Activated naive CD4-positive, alpha-beta T cell treated with anti-CD3 and anti-CD28 coated beads for 36 hours (primary cell): ENCODE measurements at places on chromosomes 2 and 18. TPM values are rescaled to one million over a fixed set of nuclear protein-coding genes. Genes with fewer than 3 reads are reported as not detected.
A peak's percentile ranks its signal among the peaks of the same experiment; 100 is the strongest.

- peak overlapping the region; percentile 15 for H3K27ac ChIP-seq
- no peak for DNase-seq
- H3K27me3 ChIP-seq = no peaks in the 10 kb centered on the region
- H3K4me3 ChIP-seq = no peak overlapping the region
- H3K4me1 ChIP-seq = peaks cover 25% of the 10 kb centered on the region
These were observed 41.1 kb downstream of the IWS1 start for GRCh38 chr2:127485051-127485693.

- DNase-seq = no peak
- no peaks in the 10 kb centered on the region for H3K27me3 ChIP-seq
- H3K4me3 ChIP-seq = no peak overlapping the region
- no peaks in the 10 kb centered on the region for H3K36me3 ChIP-seq
These were observed 134.4 kb downstream of the FIGN start for GRCh38 chr2:163601377-163601776.

DNA sequence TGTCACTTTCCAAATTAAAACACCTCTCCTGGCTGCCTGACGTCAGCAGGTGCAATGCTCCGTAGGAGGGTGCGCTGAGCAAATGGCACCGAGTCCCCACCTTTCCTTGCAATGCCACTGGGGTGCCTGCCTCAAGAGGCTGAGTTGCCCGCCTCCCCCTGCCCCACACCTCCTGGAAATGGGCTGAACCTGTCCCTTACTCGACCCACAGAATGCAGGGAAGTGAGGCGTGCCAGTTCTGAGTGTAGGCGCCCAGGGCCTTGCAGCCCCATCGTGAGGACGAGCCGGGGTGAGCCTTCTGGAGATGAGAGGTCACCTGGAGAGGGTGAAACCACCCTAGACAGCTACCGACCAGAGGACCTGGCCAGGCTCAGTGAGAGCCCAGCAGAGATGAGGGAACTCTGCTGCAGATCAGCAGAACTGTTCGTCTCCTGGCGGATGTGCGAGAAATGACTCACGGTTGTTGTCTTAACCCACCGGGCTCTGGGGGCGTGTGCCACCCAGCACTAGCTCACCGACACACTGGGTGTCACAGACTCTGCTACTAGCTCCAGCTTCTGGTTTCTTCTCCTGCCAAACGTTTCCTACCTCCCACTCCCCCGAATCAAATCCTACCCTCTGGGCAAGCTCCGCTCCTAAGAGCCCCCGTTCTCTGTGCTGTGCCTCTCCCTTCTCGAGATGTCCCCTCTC is 168.7 kb upstream of the HDAC4 start:
- H3K4me1 ChIP-seq = no peaks in the 10 kb centered on the region
- DNase-seq = no peak
- no peaks in the 10 kb centered on the region for H3K36me3 ChIP-seq
- no peak overlapping the region for H3K27ac ChIP-seq

GRCh38 chr18:10195529-10195928 is 258.9 kb upstream of the APCDD1 start:
- H3K27me3 ChIP-seq = peaks cover 2% of the 10 kb centered on the region
- no peak for DNase-seq
- H3K27ac ChIP-seq = no peak overlapping the region

GRCh38 chr2:197464175-197464574 is 10.8 kb downstream of the COQ10B start:
- peaks cover 5% of the 10 kb centered on the region for H3K4me1 ChIP-seq
- no peak overlapping the region for H3K27ac ChIP-seq
- no peak for DNase-seq
- H3K27me3 ChIP-seq = no peaks in the 10 kb centered on the region
- H3K36me3 ChIP-seq = peaks cover 9% of the 10 kb centered on the region

GRCh38 chr2:20567159-20567925 is 83.6 kb downstream of the HS1BP3 start:
- H3K4me1 ChIP-seq = no peaks in the 10 kb centered on the region
- DNase-seq = no peak
- no peaks in the 10 kb centered on the region for H3K36me3 ChIP-seq
- H3K27ac ChIP-seq = no peak overlapping the region

DNA sequence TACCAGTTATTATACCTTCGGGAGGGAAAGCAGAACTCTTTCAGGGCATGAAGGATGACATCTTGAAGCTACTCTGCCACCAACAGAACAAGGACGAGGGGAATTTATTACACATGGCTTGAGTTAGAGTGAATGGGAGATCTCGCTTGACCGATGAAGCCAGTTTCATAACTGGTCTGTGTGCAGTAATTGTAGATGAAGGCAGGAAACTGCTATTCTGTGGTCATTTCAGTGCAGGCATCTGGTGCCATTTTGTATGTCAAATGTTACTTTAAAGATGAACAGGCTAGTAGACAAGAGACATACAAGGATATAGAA is 20.5 kb downstream of the GREB1 start:
- peaks cover 34% of the 10 kb centered on the region for H3K27me3 ChIP-seq
- H3K4me3 ChIP-seq = no peak overlapping the region
- H3K4me1 ChIP-seq = no peaks in the 10 kb centered on the region
- no peak for DNase-seq
- H3K36me3 ChIP-seq = no peaks in the 10 kb centered on the region

GRCh38 chr2:226118471-226119429 is 680.9 kb downstream of the IRS1 start:
- DNase-seq = no peak
- H3K4me1 ChIP-seq = peaks cover 2% of the 10 kb centered on the region
- no peaks in the 10 kb centered on the region for H3K36me3 ChIP-seq
- H3K4me3 ChIP-seq = no peak overlapping the region

DNA sequence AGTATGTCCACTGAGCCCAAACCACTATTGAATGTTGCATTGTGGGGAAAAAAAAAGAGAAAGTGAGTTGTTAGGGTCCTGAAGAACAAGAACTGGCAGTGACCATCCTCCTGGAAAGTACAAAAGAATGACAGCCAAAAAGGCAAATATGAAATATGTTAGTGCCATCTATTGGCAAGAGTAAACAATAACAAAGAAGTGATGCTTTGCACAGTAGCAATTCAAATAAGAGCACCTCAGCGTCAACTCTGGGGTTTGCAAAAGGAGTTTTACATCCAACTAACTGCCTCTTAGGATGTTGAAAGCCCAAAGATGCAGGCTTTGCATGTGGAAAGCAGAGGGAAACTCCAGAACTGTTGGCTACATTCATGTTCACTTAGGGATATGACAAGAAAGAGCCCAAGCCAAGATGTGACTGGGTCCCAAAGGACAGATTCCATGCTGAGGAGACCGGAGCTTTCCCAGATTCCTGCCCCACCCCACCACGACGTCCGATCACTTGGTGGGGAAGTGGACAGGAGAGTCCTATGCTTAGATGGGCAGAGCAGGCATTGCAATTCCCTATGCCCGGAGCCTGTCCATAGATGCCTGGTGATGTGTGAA is 15.6 kb downstream of the TRABD2A start:
- peaks cover 32% of the 10 kb centered on the region for H3K36me3 ChIP-seq
- DNase-seq = peak; percentile 25
- peaks cover 87% of the 10 kb centered on the region for H3K4me1 ChIP-seq
- H3K27me3 ChIP-seq = no peaks in the 10 kb centered on the region
- H3K4me3 ChIP-seq = no peak overlapping the region

DNA sequence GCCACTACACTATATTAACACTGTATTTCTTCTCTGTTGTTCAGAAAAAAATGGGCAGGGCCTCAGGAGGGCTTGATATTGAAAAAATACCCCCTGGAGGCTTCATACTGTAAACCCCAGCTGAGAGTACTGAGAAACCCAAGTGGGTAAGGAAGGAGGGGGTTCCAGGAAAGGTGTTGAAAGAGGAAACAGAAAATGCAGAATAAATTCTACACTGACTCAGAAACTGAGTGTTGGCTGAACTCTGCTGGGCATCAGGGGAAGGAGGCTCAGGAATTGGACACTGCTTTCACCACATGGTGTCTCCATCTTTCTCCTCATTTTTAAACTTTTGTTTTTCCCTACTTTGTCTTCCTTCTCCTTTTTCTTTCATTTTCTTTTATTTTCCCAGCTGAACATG is 253.7 kb downstream of the DYM start:
- H3K27me3 ChIP-seq = no peaks in the 10 kb centered on the region
- H3K27ac ChIP-seq = no peak overlapping the region
- DNase-seq = no peak
- peaks cover 8% of the 10 kb centered on the region for H3K36me3 ChIP-seq

GRCh38 chr2:33822964-33823363 is 223.9 kb upstream of the FAM98A start:
- no peak overlapping the region for H3K4me3 ChIP-seq
- no peaks in the 10 kb centered on the region for H3K4me1 ChIP-seq
- H3K36me3 ChIP-seq = peaks cover 1% of the 10 kb centered on the region
- no peaks in the 10 kb centered on the region for H3K27me3 ChIP-seq
- DNase-seq = no peak

DNA sequence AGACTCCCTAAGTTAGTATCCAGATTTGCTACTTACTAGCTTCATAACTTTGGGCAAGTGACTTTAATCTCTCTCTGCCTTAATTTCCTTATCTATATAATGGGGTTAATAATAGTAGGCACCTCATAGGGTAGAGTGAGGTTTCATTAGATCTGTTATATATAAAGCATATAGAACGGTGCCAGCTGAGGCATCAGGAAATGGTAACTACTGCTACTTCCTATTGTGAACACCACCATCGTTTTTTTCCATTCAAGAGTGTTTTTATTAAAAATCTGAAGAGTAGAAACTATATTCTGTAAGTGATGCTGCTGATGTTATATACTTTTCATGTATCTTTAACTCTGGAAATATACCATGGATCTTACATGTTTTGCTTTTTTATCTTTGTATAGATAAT is 44.3 kb downstream of the MALT1 start:
- no peaks in the 10 kb centered on the region for H3K27me3 ChIP-seq
- H3K4me3 ChIP-seq = no peak overlapping the region
- H3K4me1 ChIP-seq = peaks cover 54% of the 10 kb centered on the region
- peaks cover 31% of the 10 kb centered on the region for H3K36me3 ChIP-seq

DNA sequence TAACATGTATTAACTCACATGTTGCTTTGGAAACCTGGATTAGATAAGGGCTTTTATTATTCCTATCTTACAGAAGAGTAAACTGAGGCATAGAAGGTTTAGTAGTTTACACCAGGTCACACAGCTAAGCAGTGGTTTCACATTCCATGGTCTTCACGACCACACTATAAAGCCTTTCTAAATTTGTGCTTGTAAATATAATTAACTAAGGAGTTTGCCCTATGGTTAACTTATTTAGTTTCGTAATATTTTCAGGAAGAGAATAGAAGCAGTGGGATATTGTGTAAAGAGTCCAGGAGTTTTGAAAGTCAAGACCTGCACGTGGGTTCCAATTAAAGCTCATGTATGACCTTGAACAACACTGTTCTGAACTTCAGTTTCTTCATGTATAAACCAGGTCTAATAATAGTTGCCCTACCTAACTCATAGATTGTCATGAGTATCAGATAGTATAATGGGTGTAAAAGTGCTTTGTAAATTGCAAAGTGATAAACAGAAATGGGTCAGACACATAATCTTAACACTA is 19.5 kb upstream of the SOS1 start:
- no peak overlapping the region for H3K27ac ChIP-seq
- H3K27me3 ChIP-seq = no peaks in the 10 kb centered on the region
- peaks cover 25% of the 10 kb centered on the region for H3K4me1 ChIP-seq

DNA sequence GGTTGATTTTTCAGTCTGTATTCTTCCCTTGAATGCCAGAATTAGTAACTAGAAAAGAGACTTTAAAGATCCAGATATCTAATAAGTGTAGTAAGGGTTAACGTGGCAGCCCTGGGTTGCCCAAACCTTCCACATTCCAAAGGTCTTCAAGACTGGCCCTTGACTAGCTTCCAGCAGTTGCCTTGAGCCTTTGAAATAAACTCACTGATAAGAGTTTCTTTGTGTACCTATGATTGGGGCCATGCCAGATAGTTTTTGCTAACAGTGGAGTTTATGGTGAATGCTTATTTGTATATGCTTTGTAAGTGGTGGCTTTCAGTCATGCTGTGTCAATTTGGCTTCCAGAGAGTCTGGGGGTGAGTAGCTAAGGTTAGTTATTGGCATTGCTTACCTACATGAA is 722.3 kb downstream of the RNF144A start:
- no peaks in the 10 kb centered on the region for H3K27me3 ChIP-seq
- H3K4me1 ChIP-seq = peaks cover 2% of the 10 kb centered on the region
- H3K4me3 ChIP-seq = no peak overlapping the region
- no peak for DNase-seq

DNA sequence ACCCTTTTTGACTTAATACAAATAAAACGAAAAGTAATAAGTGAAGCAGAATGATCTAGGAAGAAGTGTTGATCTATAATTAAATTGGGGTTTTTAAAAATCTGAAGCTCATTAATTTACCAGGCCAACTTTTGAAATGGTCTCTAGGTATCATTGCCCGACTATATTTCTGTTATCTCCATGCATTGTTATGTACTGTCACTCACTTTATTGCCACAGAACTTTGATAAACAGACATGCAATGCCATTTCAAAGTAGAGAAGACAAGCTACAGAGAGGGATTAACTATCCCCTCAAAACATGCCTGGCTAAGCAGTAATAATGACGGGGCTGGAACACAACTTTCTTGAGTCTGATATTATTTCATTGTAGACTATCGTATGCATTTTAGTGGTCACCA is 147.6 kb upstream of the ITGA4 start:
- no peaks in the 10 kb centered on the region for H3K36me3 ChIP-seq
- no peak for DNase-seq
- peak overlapping the region; percentile 80 for H3K4me3 ChIP-seq

GRCh38 chr18:46220116-46220515 is 115.9 kb downstream of the HAUS1 start:
- H3K36me3 ChIP-seq = peaks cover 22% of the 10 kb centered on the region
- H3K27ac ChIP-seq = no peak overlapping the region
- no peak for DNase-seq
- H3K27me3 ChIP-seq = no peaks in the 10 kb centered on the region
- no peak overlapping the region for H3K4me3 ChIP-seq
- peaks cover 79% of the 10 kb centered on the region for H3K4me1 ChIP-seq

The NEU4 gene
- total RNA-seq = not detected

The IRS1 gene
- total RNA-seq = 2.6 TPM

The ITGA6 gene
- total RNA-seq = 16.8 TPM

The COL4A3 gene
- not detected for total RNA-seq

The ALPI gene
- total RNA-seq = not detected

The HOXD13 gene
- total RNA-seq = not detected

The KIAA2012 gene
- not detected for total RNA-seq

The UGT1A4 gene
- not detected for total RNA-seq

The AGAP1 gene
- total RNA-seq = 0.95 TPM

The POTEJ gene
- total RNA-seq = not detected

The SLC9A2 gene
- total RNA-seq = 0.07 TPM

The UGT1A10 gene
- not detected for total RNA-seq
